Activated naive CD8-positive, alpha-beta T cell treated with anti-CD3 and anti-CD28 coated beads for 36 hours (primary cell): ENCODE measurements at places on chromosomes 12 and 14. TPM values are rescaled to one million over a fixed set of nuclear protein-coding genes. Genes with fewer than 3 reads are reported as not detected.
A peak's percentile ranks its signal among the peaks of the same experiment; 100 is the strongest.

JDP2 gene
- total RNA-seq = 2.1 TPM

ZBTB25 gene
- 26.0 TPM for total RNA-seq

- no peak overlapping the region for H3K27ac ChIP-seq
- no peaks in the 10 kb centered on the region for H3K36me3 ChIP-seq
- no peak for DNase-seq
- H3K27me3 ChIP-seq = no peaks in the 10 kb centered on the region
- H3K4me3 ChIP-seq = no peak overlapping the region
Measured at GRCh38 chr14:45972416-45972815, 679.2 kb downstream of the RPL10L start.

MAPKAPK5 gene
- 75.0 TPM for total RNA-seq

GRCh38 chr14:99026471-99026870 is 245.5 kb downstream of the BCL11B start:
- H3K36me3 ChIP-seq = no peaks in the 10 kb centered on the region
- peaks cover 11% of the 10 kb centered on the region for H3K4me1 ChIP-seq
- H3K27ac ChIP-seq = peak overlapping the region; percentile 2
- no peaks in the 10 kb centered on the region for H3K27me3 ChIP-seq
- peak; percentile 17 for DNase-seq

- peaks cover 21% of the 10 kb centered on the region for H3K27me3 ChIP-seq
- no peak overlapping the region for H3K27ac ChIP-seq
- no peaks in the 10 kb centered on the region for H3K4me1 ChIP-seq
- H3K36me3 ChIP-seq = no peaks in the 10 kb centered on the region
- no peak for DNase-seq
- no peak overlapping the region for H3K4me3 ChIP-seq
Measured at GRCh38 chr14:76662580-76662979, 98.7 kb upstream of the VASH1 start.

ACOT6 gene
- not detected for total RNA-seq

GRCh38 chr12:65313719-65314317 is 35.3 kb downstream of the MSRB3 start:
- no peak overlapping the region for H3K4me3 ChIP-seq
- no peaks in the 10 kb centered on the region for H3K4me1 ChIP-seq
- no peaks in the 10 kb centered on the region for H3K36me3 ChIP-seq
- H3K27me3 ChIP-seq = no peaks in the 10 kb centered on the region
- DNase-seq = no peak

DNA sequence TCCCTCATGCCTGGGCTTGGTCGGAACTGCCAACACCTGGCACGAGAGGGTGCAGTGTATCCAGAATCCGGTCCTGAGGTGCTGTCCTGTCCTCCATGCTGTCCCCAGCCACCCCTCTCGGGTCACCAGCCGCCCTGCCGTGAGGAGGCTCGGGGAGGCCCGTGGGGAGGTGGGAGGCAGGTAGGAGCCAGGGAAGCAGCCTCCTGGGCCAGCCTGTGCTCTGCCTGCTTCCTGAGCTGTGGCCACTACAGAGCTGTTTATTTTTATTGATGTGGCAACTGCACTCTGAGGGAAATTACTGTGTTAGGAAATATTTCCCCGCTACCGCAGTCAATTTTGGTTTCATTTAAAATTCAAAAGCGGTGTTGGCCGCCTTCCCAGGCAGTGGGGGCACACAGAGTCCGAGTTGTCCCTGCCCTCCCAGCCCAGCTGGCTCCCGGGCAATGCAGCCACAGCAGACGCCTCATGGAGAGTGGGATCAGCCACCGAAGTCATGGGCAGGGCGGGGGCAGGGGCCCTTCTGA is 18.3 kb downstream of the NOC4L start:
- H3K27me3 ChIP-seq = no peaks in the 10 kb centered on the region
- no peak overlapping the region for H3K27ac ChIP-seq
- no peak overlapping the region for H3K4me3 ChIP-seq
- H3K36me3 ChIP-seq = no peaks in the 10 kb centered on the region
- DNase-seq = peak; percentile 23

DNA sequence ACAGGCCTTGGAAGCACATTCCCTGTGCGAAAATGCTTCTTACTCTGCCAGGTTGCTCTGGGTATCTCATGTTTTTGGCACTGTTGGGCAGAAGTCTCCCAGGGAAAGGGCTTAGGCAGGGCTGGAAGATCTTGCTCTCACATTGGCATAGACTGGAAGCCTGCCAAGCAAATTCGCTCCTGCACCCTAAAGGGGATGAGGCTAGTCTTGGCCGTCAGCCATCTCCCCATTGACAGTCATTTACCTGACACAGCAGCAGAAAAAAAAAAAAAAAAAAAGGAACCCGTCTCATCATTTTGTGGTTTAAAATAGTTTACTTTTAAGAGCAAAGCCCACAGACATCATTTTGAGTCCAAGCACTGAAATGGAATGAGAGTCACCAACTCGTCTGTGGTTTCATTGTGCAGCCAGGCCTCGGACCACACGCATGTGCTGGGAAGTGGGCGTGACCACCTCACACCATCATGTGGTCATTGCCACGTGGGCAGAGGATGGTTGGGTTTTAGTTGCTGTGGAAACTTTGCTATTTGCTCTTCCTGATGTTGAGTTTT is 84.8 kb downstream of the NRXN3 start:
- H3K36me3 ChIP-seq = no peaks in the 10 kb centered on the region
- H3K4me1 ChIP-seq = peaks cover 8% of the 10 kb centered on the region
- peak; percentile 42 for DNase-seq
- H3K4me3 ChIP-seq = no peak overlapping the region
- H3K27ac ChIP-seq = peak overlapping the region; percentile 19

GRCh38 chr12:97968641-97969197 is 506.1 kb downstream of the RMST start:
- H3K27me3 ChIP-seq = peaks cover 3% of the 10 kb centered on the region
- no peak for DNase-seq
- no peaks in the 10 kb centered on the region for H3K36me3 ChIP-seq
- no peak overlapping the region for H3K4me3 ChIP-seq
- no peaks in the 10 kb centered on the region for H3K4me1 ChIP-seq
- H3K27ac ChIP-seq = no peak overlapping the region

KRT6A gene
- not detected for total RNA-seq

DNA sequence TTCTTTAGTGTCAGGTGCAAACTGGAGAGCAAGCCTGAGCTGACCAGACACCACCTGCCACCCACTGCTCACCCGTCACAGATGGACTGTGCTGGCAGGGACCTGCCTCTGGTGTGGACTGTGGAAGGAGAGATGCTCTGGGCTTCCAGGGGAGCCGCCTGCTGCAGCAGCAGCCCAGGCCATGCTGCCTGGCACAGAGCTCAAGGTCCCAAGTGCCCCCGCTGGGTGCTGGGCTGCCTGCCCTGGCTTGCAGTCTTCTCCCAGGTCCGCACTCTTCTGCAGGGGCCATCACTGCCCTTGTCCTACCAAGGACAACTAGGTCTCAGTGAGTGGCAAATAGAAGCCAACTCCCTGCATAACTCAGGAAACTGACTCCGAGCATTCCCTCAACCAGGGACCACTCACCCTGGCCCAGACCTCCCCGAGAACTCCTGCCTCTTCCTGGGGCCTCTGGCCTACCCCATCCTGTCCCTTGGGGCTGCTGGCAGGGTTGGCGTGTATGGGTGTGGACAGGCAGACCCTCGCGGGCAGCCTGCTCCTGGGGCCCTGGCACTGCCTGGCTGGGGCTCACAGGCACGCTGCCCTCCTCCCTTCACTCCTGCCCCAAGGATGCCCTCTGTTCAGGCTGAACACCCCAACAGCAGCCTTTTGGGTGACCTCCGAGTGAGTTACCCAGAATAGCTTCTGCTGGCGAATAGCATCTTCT is 9.3 kb downstream of the AMN start:
- H3K4me1 ChIP-seq = no peaks in the 10 kb centered on the region
- no peak for DNase-seq
- H3K27ac ChIP-seq = no peak overlapping the region
- H3K4me3 ChIP-seq = no peak overlapping the region
- H3K27me3 ChIP-seq = peaks cover 15% of the 10 kb centered on the region

GRCh38 chr12:89840162-89840922 is 131.7 kb upstream of the ATP2B1 start:
- no peaks in the 10 kb centered on the region for H3K36me3 ChIP-seq
- no peak overlapping the region for H3K27ac ChIP-seq
- no peak overlapping the region for H3K4me3 ChIP-seq
- H3K4me1 ChIP-seq = peaks cover 7% of the 10 kb centered on the region

DNA sequence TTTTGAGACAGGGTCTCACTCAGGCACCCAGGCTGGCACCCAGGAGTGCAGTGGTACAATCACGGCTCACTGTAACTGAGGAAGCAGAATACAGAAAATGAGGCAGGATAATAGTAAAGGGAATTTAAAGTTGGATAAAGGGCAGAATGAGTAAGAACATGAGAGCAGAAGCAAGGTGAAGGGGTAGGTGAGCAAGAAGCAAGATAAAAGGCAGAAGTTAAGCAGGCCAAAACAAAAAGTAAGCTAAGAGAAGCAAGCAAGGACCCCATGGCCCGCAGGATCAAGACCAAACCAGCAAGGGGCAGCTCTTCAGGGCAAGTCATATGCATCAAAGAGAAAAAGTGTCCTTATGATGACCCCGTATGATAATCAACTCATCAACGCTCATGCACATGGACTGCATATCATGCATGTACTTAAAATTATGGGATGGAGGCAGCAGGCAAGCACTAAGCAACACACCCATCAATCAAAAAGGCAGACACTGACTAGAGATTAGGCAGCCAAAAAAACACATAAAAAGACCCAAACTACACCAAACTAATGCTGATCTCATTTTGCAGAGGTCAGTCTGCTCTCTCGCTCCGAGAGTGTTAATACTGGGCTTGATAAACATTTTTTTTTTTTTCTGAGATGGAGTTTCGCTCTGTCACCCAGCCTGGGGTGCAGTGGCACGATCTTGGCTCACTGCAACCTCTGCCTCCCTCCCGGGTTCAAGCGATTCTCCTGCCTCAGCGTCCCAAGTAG is 11.6 kb downstream of the TIMELESS start:
- no peak overlapping the region for H3K4me3 ChIP-seq
- no peak for DNase-seq
- peaks cover 6% of the 10 kb centered on the region for H3K36me3 ChIP-seq
- no peak overlapping the region for H3K27ac ChIP-seq
- peaks cover 3% of the 10 kb centered on the region for H3K4me1 ChIP-seq

- H3K4me1 ChIP-seq = peaks cover 15% of the 10 kb centered on the region
- no peaks in the 10 kb centered on the region for H3K36me3 ChIP-seq
- no peak overlapping the region for H3K4me3 ChIP-seq
- H3K27me3 ChIP-seq = peaks cover 12% of the 10 kb centered on the region
- DNase-seq = no peak
Measured at GRCh38 chr12:75705749-75706711, 194.6 kb upstream of the KRR1 start.

- no peak overlapping the region for H3K4me3 ChIP-seq
- peaks cover 45% of the 10 kb centered on the region for H3K4me1 ChIP-seq
- no peaks in the 10 kb centered on the region for H3K27me3 ChIP-seq
- no peak for DNase-seq
- H3K27ac ChIP-seq = no peak overlapping the region
- no peaks in the 10 kb centered on the region for H3K36me3 ChIP-seq
Measured at GRCh38 chr14:35362911-35363374, 41.6 kb downstream of the NFKBIA start.

DNA sequence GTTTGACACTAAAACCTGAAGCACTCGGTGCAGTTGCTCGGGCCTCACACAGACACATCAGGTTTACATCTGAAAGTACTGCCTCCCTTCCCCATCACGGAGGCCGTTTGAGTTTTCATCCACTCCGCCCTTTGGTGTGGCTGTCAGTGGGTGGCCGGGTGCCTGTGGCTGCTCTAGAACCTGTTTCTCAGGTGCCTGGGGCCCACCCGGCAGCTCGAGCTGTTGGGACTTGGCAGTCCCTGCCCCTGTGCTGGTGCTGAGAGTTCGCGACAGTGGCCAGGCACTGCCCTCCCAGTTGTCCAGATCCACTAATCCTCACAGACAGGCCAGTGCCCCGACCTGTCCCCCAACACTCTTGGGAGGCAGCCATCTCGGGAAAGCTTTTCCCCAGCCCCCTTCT is 22.4 kb downstream of the XRCC3 start:
- H3K4me1 ChIP-seq = no peaks in the 10 kb centered on the region
- no peak overlapping the region for H3K4me3 ChIP-seq
- H3K27me3 ChIP-seq = no peaks in the 10 kb centered on the region
- no peak for DNase-seq
- H3K36me3 ChIP-seq = peaks cover 6% of the 10 kb centered on the region

FAIM2 gene
- 0.60 TPM for total RNA-seq

SLC38A2 gene
- 230 TPM for total RNA-seq

DNA sequence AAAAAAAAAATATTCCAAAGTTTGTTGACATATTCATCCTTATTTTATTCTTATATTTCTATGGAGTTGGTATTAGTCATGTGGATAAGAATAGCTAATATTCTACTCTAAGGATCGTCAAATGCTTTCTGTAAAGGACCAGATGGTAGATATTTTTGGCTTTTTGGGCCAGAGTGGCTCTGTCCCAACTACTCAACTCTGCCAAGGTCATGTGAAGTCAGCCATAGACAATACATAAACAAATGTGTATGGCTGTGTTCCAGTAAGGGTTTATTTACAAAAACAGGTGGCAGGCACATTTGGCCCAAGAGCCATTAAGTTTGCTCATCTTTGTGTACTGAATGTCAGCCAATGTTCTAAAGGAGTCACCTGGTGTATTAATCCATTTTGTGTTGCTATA is 131.8 kb downstream of the TBX5 start:
- H3K36me3 ChIP-seq = no peaks in the 10 kb centered on the region
- DNase-seq = no peak
- no peak overlapping the region for H3K4me3 ChIP-seq
- H3K4me1 ChIP-seq = no peaks in the 10 kb centered on the region

- H3K4me1 ChIP-seq = peaks cover 14% of the 10 kb centered on the region
- no peak overlapping the region for H3K27ac ChIP-seq
- H3K36me3 ChIP-seq = no peaks in the 10 kb centered on the region
- no peaks in the 10 kb centered on the region for H3K27me3 ChIP-seq
- DNase-seq = no peak
- no peak overlapping the region for H3K4me3 ChIP-seq
Measured at GRCh38 chr12:123083661-123084571, 67.0 kb downstream of the PITPNM2 start.

- peaks cover 3% of the 10 kb centered on the region for H3K27me3 ChIP-seq
- peaks cover 49% of the 10 kb centered on the region for H3K4me1 ChIP-seq
- DNase-seq = no peak
- peaks cover 43% of the 10 kb centered on the region for H3K36me3 ChIP-seq
- peak overlapping the region; percentile 95 for H3K27ac ChIP-seq
Measured at GRCh38 chr12:110282300-110282860, 1.3 kb downstream of the ATP2A2 start.

DNA sequence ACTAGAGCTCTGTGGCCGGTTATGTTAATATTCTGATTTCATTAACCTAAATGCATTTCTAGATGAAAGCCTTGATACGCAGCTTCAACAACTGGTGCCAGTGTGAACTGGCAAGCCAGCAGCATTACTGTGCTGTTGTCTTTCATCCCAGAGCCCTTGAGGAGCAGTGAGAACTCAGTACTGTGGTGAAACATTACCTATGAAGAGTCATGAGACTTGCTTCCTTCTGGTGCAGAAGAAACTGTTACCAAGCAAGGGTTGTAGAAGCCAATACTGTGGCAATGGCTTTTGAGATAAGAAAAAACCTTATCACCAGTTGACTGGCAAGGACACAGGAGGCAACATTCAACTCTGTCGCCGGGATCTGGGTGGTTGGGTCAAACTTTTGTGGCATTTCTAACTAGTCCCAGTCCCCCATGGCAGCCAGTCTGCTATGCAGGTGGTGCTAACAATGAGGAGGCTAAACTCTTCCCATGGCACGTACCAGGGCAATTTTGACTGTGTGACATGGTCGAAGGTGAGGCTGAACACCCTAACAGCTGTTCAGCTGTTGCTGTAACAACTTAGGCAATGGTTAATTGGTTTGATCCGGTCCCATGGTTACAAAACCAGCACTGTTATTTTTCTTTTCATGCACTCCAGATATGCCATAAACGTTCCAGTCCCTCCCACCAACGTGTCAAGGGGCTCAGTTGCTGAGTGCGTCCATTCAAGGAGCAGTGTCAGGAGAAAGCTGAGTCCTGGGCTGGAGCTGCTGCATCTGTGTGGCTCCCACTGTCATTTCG is 12.6 kb upstream of the LGALS3 start:
- no peak overlapping the region for H3K4me3 ChIP-seq
- no peak for DNase-seq
- H3K27me3 ChIP-seq = no peaks in the 10 kb centered on the region
- H3K27ac ChIP-seq = no peak overlapping the region
